ENCODE measurements at places on chromosomes 1 and 21.

- DNase-seq, result no peak
Measured at GRCh38 chr1:43937179-43937865, 3.7 kb downstream of the ARTN start.

- DNase-seq, result no peak
Measured at GRCh38 chr1:55060133-55060999, 21.0 kb downstream of the PCSK9 start.

GRCh38 chr1:152646656-152647055 is 16.5 kb upstream of the LCE2D start:
- DNase-seq, result no peak

GRCh38 chr1:103953386-103953785 is 203.7 kb downstream of the AMY1C start:
- DNase-seq, result no peak

DNA sequence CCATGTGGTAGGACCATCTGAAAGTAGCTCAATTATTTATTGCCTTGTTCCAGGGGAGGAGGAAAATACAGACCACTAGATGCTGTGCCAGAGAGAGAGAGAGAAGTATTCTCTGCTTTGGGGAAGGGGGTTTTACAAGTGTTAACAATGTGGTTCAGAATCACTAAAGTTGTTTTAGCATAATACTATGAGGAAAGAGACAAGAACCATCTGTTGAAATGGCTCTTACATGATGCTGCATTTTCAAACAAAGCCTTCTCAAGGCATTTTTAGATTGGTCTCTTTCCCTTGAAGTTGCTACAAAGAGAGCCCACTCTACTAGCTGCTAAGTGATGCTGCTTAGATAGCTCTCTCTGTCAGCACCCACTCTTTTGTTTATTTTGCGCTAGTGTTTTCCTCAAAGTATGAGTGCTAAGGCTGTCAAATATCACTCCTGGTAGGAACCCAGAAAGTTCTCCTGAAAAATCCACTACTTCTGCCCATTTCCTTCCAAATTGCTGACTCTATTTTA is 255.1 kb downstream of the NFIA start:
- DNase-seq, result no peak

GRCh38 chr1:156104065-156104810 is 10.3 kb upstream of the LMNA start:
- peak; percentile 25 for DNase-seq

- DNase-seq, result peak; percentile 47
Measured at GRCh38 chr1:26287033-26287711, 7.3 kb downstream of the SH3BGRL3 start.

DNA sequence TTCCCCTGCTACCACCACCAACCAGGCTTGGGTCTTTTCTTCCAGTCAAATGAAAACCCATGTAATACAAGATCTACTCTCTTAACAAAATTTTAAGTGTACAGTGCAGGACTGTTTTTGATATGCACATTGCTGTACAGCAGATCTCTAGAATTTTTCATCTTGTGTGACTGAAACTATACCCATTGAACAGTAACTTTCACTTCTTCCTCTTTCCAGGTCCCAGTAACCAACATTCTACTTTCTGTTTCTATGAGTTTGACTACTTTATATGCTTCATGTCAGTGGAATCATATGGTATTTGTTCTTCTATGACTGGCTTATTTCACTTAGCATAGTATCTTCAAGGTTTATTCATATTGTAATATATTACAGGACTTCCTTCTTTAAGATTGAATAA is 45.3 kb upstream of the PLPPR4 start:
- DNase-seq, result no peak

DNA sequence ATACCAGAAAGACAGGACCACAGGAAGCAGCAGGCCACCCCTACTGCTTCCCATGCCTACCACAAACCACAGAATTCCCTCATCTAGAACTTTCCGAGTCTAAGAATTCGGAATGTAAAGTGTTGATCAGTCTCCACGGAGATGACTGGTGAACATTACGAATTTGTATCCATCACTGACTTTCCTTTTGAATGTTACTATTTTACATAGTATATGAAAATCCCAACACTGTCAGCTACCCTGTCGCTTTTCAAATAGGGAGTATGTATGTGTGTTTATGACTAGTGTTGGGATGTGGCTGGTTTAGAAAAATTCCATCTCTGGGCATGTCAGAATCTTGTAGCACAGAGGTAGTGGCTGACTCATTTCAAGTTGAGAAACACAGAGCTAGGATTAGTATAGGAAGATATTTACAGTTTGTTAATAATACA is 118.2 kb downstream of the COQ8A start:
- no peak for DNase-seq

DNA sequence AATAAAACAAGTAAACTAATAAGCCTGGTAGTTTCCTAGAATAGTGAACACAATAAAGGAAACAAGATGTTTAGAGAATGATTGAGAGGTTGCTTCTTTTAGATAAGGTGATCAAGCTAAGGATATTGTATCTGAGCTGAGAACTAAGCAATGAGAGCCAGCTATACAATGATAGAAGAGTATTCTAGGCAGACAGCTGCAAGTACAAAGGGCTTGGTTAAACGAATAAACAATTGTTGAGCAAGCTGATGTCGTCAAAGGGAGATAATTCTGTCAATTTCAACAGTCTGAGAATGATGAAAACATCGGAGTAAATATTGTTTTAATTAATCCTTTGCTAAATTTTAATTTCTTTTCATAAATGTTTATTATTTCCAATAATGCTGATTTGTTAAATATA is 5.5 kb upstream of the FH start:
- DNase-seq, result no peak

DNA sequence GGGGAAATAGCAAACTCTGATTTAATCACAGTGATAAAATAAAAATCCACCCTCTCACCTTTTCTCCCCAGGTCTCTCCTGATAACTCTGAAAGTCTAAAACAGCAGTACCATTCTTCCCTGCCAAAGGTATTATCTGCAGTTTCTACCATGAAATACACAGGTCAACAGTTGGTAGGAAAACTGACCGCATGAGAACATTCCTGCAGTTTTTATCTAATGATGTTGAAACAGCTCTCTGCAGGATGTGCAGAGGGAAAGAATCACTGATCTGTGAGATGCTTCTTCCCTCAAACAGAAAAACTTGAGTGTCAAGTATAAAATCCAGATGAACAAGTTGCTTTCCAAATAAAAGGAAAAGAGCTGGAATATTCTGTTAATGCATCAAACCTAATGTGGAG is 39.1 kb downstream of the KCNJ6 start:
- no peak for DNase-seq

DNA sequence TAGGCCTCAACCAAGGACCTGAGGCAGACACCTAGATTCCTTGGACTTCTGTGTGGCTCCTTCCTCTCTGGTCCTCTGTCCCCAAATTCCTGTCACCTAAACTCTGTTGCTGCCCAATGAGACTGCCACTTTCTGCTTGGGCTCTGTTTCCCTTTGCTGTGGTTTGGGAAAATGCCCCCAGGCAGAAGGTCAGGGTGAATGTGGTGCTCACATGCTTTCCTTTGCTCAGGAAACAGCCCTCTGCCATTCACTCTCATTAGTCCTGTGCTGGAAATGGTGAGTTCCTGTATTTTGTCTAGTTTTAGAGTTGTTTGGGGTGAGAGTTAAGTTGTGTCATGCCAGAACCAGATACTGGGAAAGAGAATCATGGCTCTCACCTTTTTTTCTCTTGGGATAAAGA is 22.7 kb upstream of the SHE start:
- DNase-seq, result no peak

GRCh38 chr1:117060441-117061317 is 553 bp downstream of the TTF2 start:
- no peak for DNase-seq

GRCh38 chr1:65820983-65821382 is 28.3 kb downstream of the PDE4B start:
- DNase-seq, result no peak

GRCh38 chr21:39077876-39078275 is 105.4 kb downstream of the PSMG1 start:
- no peak for DNase-seq

GRCh38 chr1:112704391-112704933 is 2.5 kb downstream of the RHOC start:
- DNase-seq, result no peak

GRCh38 chr1:68116643-68117235 is 66.3 kb upstream of the DIRAS3 start:
- peak; percentile 20 for DNase-seq

DNA sequence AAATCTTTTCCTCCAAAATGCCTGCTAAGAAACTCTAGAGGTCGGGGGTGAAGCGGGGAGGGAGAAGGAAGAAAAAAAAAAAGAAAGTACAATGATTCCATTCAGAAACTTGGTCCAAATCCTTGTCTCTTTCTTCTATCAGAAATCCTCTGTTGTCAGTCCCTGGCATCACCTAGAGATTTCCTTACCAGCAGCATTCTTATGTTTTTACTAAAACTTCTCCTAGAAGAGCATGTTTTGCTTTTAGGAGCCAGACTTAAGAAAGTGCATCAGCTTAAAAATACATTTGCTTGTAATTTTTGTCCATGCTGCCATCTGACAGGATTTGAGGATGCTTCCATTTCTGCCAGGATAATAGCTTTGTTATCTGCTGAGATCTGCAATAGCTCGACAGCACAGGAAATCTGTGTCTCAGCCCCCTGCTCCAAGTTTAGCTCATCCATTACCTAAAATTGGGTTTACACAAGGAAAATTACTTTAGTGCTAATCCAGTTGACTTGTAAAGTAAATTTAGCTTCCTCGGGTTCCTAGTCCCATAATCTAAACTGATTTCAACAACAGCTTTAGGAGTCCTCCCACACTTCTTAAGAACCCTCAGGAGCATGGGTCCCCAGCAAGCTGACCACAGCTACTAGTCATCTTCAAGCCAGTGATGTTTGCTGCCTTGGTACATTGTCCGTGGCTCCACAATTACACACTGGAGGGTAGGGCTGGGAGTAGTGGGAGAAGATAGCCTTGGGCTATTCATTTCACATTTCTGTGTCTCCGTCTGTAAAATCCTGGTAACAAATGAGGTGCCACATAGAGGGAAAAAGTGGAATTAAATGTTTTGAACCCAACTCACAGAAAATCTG is 92.3 kb upstream of the UBE2U start:
- DNase-seq, result no peak

DNA sequence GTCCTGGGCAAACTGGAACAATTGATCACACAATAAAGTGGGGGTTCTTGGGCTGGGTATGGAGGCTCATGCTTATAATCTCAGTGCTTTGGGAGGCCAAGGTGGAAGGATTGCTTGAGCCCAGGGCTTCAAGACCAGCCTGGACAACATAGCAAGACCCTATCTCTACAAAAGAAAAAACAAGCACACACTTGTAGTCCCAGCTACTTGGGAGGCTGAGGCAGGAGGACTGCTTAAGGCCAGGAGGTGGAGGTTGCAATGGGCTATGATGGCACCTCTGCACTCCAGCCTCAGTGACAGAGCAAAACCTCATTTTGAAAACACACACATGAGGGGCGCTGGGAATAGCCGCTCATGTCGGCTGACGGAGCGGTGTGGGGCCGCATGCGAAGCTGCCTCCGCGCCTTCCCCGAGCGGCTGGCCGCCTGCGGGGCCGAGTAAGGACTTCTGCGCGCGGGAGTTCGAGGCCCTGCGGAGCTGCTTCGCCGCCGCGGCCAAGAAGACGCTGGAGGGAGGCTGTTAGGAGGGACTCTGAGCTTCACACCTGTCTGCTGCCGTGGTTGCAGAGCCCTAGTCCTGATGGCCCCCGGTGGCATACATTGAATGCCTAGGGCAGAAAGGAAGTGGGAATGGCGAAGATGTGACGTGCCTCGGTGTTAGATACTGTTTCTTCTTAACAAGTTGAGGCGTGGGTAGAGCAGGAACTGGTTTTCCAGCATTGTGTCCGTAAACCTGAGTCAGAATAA is 59.5 kb downstream of the ACBD3 start:
- no peak for DNase-seq

GRCh38 chr1:164803366-164803765 is 244.4 kb downstream of the PBX1 start:
- no peak for DNase-seq

DNA sequence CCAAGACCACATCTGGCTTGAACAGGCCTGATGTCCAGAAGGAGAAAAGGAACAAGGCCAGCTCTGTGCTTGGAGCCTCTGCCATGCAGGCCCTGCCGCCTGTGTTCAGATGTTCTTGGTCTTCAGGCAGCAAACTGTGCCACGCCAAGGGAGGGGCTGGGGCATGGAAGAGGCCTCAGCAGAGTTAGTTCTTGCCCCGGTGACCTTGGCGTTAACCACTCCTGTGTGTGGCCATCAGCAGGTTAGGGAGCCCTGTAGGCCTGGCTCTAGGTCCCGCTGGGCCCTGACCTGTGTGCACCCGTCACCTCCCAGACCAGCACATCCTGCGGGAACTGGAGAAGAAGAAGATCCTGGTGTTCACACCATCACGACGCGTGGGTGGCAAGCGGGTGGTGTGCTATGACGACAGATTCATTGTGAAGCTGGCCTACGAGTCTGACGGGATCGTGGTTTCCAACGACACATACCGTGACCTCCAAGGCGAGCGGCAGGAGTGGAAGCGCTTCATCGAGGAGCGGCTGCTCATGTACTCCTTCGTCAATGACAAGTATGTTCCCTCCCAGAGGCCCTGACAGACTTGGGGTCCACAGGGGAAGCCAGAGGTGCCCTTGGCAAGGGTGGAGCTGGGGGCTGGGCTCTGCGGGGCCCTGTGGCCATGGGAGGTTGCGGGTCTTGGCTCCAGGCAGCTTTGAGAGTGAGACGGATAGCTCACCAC is 7.1 kb downstream of the ZC3H12A start:
- no peak for DNase-seq

GRCh38 chr1:172326136-172326535 is 94.3 kb upstream of the C1orf105 start:
- DNase-seq, result no peak

- no peak for DNase-seq
Measured at GRCh38 chr1:201573030-201573429, 34.1 kb downstream of the NAV1 start.

- no peak for DNase-seq
Measured at GRCh38 chr1:11054666-11055065, 5.2 kb downstream of the SRM start.

GRCh38 chr1:72184099-72184701 is 98.1 kb downstream of the NEGR1 start:
- DNase-seq, result no peak

DNA sequence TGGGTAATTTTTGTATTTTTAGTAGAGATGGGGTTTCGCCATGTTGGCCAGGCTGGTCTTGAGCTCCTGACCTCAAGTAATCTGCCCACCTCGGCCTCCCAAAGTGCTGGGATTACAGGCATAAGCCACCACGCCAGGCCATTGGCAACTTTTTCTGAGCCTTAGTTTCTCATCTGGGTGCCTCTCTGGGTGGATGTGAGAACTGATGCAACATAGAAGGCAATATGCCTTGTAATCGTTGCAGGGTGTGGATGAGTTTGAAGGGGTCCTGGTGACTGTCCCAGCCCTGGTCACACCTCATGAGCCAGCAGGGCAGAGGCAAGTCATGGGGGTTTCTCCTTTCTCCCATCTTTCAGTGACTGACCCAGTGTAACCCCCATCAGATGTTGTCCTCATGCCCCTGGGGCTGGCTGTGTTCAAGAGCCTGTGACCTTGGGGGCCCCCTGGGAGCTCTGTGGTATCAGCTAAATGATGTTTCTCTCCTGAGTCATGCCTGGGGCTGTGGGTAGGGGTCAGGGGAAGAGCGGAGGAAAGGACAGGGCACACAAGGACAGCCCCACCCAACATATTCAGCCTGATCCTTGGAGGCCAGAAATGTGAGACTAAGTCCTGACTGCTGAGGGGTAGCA is 3.6 kb downstream of the COL9A2 start:
- DNase-seq, result no peak

GRCh38 chr1:20726932-20727745 is 5.4 kb downstream of the SH2D5 start:
- no peak for DNase-seq

- no peak for DNase-seq
Measured at GRCh38 chr1:156721535-156721934, 6.7 kb upstream of the METTL25B start.

GRCh38 chr1:208604295-208604694 is 360.1 kb upstream of the PLXNA2 start:
- DNase-seq, result no peak

Measured in stimulated activated CD4-positive, alpha-beta T cell treated with anti-CD3 and anti-CD28 coated beads, Interleukin-4, amount 100 ng/mL, for 4 hours (primary cell).